ENCODE measurements at places on chromosomes 7 and 10.

DNA sequence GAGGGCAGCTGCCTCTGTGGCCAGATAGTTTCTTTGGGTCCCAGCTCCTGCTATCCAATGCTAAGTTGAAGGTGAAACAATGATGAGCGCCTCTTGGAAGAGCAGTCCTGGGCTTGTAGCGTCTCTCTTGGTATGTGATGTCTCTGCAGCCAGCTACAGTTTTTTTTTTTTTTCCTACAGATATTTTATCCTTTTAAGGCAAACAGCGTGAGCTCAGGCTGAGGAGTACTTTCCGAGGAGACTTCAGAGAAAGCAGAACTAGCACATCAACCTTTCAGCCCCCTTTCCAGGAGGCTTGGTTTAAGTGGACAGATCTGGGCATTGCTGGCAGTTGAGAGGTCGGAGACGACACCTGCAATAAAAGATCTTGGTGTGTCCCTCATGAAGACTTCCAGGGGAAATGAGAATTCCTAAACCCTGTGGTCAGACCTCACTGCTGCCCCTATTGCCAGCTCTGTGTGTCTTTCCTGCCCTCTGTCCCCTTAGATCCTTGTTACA lies 9.1 kb downstream of the PRKG1 start:
- no peak for DNase-seq

GRCh38 chr7:74717889-74718288 lies 55.9 kb upstream of the NCF1 start:
- DNase-seq, result no peak

- no peak for DNase-seq
Observed at GRCh38 chr7:36967387-36967786, 243.1 kb upstream of the AOAH start.

GRCh38 chr7:54015251-54015650 lies 526.9 kb upstream of the VSTM2A start:
- no peak for DNase-seq

- no peak for DNase-seq
Observed at GRCh38 chr7:149722356-149722957, 50.9 kb downstream of the ZNF467 start.

DNA sequence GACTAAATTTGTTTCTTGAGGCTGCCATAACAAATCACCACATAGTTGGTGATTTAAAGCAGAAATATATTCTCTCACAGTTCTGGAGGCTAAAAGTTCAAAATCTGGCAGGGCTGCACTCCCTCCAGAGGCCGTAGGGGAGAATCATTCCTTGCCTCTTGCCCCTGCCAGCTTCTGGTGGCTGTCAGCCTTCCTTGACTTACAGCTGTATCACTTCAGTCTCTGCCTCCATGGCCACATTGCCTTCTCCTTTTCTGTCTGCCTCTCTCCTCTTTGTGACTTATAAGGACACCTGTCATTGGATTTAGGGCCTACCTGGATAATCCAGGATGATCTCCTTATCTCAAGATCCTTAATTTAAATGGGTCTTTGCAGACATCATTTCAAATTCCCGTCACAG lies 5.8 kb upstream of the LRRC4 start:
- DNase-seq, result no peak

DNA sequence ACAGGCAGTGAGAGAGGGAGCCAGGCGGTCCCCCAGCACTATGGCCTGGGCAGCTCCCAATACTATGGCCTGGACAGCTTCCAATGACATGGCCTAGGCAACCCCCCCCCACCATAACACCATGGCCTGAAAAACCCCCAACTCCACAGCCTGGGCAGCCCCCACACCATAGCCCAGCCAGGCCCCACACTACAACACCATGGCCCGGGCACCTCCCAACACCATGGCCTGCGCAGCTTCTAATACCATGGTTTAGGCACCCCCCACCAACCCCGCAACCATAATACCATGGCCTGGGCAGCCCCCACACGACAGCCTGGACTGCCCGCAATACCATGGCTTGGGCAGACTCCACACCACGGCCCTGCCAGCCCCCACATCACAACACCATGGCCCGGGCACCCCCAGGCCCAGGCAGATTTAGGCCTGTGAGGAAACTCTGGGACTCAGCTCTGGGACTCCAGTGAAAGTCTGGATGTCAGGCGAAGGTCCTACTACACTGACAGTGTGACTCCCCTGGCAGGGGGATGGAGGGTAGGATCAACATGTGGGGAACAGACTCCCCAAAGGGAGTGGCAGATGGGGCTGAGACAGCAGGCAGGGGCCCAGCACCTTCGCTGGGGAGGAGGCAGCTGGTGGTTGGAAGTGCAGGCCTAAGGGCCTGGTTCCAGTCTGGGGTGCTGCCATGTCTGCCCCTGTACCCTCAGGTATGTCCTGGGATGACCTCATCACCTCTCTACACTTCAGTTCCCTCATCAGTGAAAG lies 8.7 kb downstream of the CPXM2 start:
- DNase-seq, result no peak

- DNase-seq, result no peak
Observed at GRCh38 chr10:489330-489729, 200.1 kb downstream of the DIP2C start.

DNA sequence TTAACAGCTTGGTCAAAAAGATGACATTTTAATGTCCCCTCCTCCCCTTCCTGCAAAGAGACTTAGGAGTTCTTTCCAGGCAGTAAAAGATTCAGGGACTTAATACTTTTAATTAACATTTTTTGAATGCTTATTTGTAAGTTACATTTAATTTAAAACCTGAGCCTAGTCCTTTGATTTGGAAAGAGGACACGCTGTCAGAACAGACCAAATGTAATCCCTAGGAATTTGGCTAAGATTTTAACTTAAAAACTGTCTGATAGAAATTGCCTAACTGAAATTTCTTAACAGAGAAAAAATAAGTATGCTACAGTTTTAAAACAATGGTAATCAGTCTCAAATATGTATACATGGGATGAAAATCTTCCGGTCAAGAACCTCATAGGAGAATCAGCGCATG lies 98.5 kb downstream of the NRP1 start:
- no peak for DNase-seq

DNA sequence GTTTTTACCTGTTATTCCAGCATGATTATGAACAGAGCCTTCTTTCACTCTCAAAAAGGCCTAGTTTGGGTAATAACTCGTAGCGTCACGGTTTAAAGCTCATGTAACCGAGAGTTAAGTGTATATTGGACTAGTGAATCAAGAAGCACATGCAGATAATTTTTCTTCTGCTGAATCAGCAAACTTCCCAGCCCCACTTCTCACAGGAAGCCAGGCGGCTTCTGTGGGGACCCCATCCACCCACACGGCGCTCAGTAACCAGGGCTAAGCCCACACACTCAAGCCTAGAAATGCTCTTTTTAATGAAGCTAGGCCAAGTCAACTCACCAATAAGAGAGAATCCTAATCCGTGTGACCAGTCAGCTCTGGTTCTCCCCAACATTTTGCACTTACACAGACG lies 191.2 kb upstream of the MGMT start:
- DNase-seq, result no peak

- DNase-seq, result no peak
Observed at GRCh38 chr7:25968205-25968993, 183.6 kb upstream of the NFE2L3 start.

DNA sequence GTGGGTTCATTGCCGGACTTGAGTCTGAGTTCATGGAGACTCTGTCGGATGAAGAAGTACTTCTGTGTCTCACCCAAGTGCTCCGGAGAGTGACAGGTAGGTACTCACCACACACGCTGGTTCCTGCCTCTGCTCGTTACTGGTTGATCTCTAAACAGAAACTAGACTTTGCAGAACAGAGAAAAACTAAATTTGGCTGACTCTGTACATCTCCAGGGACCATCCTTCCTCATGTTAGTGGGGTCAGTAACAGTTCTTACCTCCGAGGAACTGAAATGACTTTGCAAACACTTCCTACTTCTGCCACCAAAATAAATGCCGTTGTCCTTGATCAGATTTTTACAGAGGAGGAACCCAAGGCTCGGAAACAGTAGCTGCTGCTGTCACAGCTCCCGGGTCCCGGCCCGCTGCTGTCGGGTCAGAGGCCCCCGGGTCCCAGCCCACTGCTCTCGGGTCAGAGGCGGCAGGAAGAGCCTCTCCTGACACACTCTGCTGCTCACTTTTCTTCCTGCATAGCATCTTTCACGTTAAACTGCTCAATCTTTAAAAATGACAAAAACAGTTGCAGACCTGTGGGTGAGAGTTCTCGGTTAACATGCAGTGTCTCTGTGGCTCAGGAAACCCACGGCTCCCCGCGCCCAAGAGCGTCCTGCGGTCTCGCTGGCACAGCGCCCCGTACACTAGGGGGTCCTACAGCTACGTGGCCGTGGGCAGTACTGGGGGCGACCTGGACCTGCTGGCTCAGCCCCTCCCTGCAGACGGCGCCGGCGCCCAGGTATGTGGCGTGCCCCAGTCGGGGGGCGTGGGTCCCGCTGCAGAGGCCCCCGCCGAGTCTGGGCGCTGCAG lies 4.8 kb upstream of the MTG1 start:
- no peak for DNase-seq

DNA sequence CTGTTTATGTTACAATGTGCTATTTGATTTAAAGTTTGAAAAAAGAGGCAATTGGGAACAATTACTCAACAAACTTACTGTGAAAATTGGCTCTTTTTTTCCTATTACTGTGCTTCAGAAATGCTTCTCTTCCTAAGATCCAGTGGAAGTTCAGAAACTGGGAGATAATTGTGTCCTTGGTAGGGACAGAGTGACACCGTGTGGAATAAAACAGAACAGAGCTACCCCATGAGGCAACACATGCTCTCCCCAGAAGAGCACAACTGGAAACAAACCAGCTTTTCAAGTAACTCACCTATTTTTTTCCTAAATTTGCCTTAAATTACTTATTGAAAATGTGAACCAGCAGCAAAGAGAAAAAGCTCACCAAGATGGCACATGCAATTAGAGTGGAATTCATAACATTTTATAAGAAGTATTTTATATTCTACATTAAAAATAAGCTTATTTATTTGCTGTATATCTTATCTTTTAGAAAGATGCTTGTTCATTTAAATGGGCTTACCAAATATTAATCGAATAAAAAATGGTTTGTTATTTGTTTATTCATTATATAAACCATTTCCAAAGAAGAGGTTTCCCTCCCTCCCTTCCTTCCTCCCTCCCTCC lies 346.1 kb upstream of the ANKRD30A start:
- DNase-seq, result no peak

- DNase-seq, result no peak
Observed at GRCh38 chr10:119653916-119654315, 2.7 kb downstream of the BAG3 start.

GRCh38 chr7:28409716-28410627 lies 2.3 kb upstream of the CREB5 start:
- no peak for DNase-seq

DNA sequence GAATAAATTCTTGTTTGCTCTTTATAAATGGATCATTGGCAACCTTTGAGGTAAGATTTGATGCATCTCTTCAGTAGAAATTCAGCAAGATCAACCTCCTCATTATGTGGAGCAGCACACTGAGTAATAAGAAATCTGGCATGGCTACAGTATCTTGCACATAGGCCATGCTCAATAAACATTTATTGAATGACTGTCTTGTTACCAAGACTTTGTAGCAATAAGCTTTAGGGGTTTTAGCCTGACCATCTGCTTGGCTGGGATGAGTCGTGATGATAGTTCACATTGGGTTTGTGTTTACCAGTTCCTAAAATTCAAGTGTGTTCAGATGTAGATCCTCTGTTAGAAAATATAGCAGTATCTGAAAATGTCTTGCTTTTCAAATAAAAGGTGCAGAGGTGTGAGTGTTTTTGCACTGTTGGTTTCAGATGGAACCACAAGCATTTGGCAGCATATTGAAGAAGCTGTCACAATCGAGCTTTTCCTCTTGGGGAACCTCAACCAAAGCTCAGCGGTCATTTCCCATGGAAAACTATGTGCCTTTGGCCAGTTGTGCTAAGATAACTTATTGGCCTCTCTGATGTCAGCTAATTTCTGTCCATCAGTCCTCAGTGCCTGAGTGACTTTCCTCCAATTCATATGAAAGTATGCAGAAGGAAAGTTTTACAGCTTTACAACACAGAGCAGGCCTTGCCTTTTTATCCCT lies 442.6 kb downstream of the GFRA1 start:
- no peak for DNase-seq

GRCh38 chr7:39168403-39169098 lies 190.8 kb downstream of the POU6F2 start:
- DNase-seq, result no peak
